ENCODE measurements at places on chromosomes 1 and 21.

DNA sequence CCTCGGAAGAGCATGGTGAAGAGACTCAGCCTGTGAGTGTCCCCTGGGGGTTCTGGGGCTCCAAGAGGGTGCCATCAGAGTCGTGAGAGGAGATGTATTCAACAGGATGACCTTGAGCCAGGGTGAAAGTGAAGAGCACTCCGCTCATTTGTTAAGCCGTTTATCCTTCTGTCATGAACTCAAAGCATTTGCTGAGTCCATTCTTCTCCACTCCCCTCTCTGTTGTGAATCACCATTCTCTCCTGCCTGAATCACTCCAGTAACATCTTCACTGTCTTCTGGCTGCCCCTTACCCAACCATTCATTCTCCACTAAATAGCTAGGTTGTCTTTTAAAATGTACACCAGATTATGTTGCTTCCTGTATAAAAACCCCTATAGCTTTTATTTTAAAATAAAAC lies 102.2 kb downstream of the RGL1 start:
- no peak for DNase-seq

- no peak for DNase-seq
Measured at GRCh38 chr1:109474697-109475096, 8.4 kb downstream of the SYPL2 start.

DNA sequence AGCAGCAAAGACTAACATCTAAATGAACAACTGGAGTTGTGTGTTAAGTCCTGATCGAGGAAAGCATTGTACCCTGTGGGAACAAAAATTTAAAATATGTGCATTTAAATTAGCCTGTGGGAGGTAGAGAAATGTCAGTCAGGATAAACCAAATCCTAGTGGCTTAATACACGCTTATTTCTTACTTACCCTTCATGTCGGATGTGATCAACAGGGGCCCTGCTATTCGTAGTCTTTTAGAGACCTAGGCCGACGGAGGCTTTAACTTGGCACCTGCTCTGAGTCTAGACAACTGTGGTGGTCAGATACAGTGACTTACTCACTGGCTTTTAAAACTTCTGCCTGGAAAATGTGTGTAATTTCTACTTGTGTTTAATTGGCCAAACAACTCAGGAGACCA lies 10.2 kb downstream of the GSTM3 start:
- DNase-seq = no peak

- DNase-seq = no peak
Measured at GRCh38 chr1:210367566-210367965, 38.9 kb downstream of the HHAT start.
